ENCODE measurements at places on chromosomes 1 and 21.

GRCh38 chr1:219174460-219175211, 958 bp downstream of the LYPLAL1 start:
- peak; percentile 75 for DNase-seq

DNA sequence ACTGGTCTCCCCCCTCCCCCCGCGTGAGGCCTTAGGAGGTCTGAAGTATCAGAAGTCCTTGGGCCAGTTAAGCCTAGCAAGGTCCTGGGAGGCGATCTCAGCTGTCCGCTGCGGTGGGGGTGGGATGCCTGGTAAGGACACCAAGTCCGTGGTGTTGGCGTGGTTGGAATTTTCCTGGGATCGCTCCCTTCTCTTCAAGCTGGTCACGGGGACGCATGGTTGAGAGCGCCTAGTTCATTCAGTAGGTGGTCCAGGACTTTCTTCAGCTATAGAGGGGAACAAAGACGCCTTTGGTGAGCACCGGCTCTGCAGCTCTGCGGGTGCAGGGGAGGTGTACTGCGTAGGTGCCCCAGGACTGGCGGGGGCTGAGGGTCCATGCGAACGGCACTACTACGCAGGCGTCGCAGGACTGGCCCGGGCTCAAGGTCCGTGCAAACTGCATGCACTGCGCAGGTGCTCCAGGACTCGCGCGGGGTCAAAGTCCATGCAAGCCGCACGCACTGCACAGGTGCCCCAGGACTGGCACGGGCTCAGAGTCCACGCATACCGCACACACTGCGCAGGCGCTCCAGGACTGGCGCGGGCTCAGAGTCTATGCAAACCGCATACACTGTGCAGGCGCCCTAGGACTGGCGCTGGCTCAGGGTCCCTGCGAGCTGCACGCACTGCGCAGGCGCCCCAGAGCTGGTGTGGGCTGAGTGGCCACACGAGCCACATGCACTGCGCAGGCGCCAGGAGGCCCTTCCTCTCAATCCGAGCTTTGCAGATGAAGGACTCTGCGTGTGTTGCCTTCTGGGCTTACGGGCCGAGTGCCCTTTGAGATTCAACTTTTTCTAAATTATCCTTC, 36.6 kb upstream of the HMGN1 start:
- DNase-seq, result no peak

- no peak for DNase-seq
Observed at GRCh38 chr1:8423269-8423691, 105.4 kb downstream of the SLC45A1 start.

DNA sequence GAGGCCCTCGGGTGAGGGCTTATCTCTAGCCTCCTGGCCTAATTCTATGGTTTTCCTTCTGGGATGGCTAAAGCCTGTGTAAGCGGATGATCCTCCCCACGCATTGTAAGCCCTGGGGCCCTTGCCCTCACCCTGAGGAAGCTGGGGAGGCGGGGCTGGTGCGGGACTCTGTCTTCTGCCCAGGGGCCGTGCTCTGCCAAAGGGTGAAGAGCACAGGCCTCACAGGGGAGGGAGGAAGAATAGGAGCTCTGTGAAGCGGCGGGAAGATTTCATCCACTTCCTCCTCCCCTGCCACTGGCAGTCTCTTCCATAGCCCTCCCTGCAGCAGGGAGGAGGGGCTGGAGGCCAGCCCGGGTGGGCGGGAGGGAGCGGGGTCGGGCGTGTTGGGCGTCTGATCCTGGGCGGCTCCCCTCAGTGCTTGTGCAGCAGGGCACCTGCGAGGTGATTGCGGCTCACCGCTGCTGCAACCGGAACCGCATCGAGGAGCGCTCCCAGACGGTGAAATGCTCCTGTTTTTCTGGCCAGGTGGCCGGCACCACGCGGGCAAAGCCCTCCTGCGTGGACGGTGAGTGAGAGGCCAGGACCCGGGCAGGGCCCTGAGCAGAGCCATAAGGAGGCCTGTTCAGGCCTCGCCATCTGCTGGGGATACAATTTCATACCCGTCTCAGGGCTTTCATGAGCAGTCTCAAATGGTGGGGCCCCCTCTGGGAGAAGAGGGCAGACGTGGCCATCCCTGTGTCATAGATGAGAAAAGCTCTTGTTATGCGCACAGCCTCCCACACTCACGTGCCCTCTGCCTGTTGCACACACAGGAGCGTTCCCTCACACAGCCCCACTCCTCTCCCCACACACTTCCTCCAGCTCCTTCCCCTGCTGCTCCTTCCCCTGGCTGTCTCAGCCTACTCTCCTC, 7.7 kb upstream of the PPM1J start:
- no peak for DNase-seq

GRCh38 chr1:227299241-227299627, 19.1 kb downstream of the CDC42BPA start:
- DNase-seq, result peak; percentile 28

- peak; percentile 69 for DNase-seq
Observed at GRCh38 chr1:156421062-156421938, 52.3 kb downstream of the RHBG start.

GRCh38 chr1:41456847-41457540, 27.5 kb downstream of the EDN2 start:
- no peak for DNase-seq

DNA sequence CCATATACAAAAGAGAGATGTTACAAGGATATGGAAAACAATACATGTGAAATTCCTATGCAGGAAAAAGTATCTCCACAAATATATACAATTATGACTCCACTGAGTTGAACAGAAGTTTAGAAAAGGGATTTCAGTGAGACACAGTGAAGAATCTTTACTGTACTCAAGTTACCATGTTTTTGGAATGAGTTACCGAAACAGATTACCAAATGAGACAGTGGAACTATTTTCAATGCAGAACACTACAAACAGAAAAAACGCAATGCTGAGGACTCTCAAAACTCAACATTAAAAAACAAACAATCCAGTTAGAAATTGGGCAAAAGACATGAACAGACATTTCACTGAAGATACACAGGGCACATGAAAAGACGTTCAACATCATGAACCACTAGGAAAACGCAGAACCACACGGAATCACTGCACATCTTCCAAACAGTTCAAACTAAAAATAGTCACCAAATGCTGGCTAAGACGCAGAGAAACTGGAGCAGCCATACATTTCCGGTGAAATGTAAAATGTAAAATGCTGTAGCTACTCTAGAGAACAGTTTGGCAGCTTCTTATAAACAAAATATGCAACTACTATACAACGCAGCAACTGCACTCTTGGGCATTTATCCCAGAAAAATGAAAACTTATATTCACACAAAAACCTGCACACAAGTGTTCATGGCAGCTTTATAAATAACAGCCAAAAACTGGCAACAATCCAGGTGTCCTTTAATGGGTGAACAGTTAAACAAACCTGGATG, 118.7 kb downstream of the UBR4 start:
- DNase-seq, result no peak

- DNase-seq, result no peak
Observed at GRCh38 chr1:207081088-207081487, 7.6 kb upstream of the C4BPB start.

- no peak for DNase-seq
Observed at GRCh38 chr21:41147096-41147978, 20.6 kb upstream of the BACE2 start.

DNA sequence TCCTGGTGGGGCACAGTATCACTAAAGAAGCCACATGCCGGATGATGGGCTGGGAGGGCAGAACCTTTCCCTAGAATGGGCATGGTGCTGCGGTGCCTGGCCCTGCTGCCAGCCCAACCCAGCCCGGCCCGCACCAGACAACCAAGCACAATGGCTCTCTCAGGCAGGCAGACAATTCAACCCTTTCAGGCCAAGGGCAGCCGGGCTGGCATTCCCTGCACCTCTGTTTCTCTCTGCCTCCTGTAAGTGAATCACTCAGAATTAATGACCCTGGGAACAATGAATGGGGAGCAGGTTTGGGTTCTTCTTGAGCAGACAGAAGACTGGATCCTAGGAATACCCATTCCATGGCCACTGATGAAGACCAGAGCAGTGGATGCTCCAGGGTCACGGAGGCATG, 41.0 kb upstream of the IFFO2 start:
- no peak for DNase-seq

GRCh38 chr1:23727362-23727811, 15.9 kb upstream of the ELOA start:
- DNase-seq, result no peak

DNA sequence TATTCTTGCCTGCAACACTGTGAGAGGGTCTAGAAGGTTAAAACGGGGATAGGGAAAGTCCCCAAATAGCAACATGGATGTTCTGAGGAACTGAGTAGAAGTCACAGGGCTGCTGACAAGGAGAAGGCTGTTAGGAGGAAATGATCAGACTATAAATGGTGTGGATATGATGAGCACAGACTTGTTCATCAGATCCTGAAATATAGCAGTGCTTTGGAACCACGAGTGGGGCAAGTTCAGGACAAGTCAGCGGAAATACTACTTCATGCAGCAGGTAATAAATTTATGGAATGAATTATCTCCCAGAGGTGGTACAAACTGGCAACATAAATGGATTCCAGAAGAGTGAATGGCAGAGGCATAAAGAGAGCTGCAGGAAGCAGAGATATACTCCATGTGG, 3.2 kb upstream of the KIAA0040 start:
- DNase-seq, result no peak

DNA sequence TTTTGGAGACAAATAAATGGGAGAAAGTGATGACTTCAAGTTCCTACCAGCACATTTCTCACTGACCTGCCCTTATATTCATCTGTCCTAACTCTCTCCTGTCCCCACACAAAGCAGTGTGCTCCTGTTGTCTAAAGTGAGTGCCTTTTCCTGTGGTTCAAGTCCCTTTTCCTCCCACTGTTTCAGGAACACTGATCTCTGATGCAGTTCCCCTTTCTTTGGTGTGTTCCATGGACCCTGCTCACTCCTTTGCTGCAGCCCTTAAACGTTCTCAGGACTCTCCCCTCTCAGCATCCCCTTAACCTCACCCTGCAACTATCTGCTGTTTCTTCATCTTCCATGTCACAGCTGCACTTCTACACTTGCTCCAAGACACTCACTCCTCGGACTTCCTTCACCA, 195.8 kb upstream of the ETV3 start:
- DNase-seq, result no peak

DNA sequence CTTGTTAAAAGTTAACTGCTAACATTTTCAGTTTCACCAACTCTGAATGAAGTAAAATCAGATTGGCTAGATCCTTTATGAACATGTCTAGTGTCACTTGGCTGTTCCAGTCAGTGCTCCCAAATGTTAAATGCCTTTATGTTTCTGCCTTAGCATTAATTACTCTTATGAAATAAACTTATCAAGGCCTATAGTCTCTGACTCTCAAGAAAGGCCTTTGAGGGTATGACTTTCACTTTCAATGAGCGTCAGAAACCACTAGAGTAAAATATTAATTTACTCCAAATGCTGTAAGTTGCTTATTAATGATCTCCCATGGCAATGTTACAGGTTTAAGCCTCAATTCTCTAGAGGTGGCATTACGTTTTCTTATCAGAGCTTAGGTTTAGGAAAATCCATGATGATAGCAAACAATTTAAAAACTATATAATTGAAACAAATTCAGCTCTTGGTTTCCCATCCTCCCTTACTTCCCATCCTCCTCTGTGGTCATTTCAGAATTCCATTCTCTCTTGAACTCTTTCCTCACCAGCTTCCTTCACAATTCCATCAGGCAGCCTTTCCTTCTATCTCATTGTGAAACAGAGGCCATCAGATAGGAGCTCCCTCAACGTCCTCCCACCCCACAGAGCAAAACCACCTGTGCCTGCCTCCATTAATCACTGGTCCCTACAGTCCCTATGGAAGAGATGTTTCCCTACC, 108.6 kb upstream of the COP1 start:
- DNase-seq, result no peak

GRCh38 chr1:31855038-31855845, 39.4 kb upstream of the SPOCD1 start:
- peak; percentile 3 for DNase-seq

- no peak for DNase-seq
Observed at GRCh38 chr1:172801771-172802322, 142.9 kb downstream of the FASLG start.

- DNase-seq, result no peak
Observed at GRCh38 chr1:185775501-185775900, 41.3 kb downstream of the HMCN1 start.

DNA sequence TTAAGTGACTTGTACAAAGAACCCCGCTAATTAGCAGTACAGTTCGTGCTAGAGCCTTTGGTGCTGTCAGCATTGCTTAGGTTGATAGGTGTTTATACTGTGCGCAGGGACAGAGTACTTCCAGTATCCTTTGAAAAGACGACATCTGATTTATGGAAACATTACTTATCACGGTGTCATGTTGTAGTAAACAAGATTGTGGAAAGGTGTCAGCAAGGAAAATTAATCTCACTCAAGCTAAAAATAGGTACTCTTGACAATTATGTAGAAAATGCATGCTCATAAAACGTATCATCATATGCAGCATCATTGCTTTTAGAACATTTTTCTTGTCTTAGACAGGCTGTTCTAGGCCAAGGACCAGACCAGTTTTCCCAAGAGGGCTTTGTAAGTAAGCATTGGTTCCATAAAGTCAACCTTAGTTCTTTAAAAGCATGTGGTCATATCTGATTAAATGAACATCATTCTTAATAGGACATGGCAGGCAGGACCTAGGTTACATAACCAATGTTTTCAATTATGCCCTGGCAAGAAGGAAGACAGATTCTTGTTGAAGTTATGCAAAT, 33.0 kb downstream of the SH3BGR start:
- DNase-seq, result peak; percentile 10

DNA sequence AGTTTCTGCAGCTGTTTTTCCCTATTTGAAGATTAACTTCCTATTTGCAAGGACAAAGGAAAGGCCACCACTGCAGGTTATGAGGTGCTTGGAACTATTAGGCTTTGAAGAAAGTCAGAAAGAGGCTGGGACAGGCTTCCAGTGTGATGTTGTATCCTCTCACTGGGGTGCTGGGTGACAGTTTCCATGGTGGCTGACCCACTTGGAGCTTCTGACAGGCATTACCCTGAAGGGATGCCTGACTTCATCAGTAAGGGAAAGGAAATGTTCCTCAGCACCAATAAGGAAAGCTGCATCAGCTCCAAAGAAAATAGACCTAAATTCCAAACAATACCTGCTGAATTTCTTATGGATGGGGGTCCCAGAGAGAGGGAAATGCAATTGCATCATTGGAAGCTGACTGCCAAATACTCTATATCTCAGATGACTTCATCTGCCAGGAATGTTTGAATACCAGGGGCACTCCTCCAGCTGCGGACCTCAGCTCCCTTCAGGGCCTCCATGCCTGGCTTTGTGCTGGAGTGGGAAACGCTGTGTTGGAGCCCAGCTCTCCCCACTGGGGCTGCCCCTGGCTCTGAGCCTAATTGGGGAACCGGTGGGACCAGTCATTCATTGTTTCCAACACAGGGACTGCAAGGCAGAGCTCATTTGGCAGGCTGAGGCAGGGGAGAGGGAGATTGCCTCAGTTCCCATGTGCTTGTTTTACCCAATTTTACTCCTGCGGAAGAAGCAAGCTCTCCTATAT, 76.6 kb downstream of the RGL1 start:
- peak; percentile 89 for DNase-seq

DNA sequence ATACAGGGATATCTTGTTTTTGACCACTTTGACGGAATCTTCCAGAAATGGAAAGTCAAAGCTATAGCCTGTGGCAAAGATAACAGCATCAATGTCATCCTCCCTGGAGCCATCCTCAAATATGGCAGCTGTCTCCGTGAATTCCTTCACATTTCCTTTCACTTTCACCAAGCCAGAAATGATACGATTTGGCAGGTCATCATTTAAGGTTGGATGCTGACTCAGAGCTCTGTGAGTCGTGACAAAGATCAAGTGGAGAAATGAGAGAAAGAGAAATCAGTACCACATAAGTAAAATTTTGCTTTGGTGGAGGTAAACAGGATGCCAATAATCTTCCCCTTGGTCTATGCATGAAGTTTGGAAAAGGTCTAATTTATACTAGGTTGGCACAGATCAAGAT, 23.9 kb downstream of the FMO5 start:
- peak; percentile 16 for DNase-seq

Data from A172 (cell line).